ENCODE measurements at places on chromosomes 2 and 18.

DNA sequence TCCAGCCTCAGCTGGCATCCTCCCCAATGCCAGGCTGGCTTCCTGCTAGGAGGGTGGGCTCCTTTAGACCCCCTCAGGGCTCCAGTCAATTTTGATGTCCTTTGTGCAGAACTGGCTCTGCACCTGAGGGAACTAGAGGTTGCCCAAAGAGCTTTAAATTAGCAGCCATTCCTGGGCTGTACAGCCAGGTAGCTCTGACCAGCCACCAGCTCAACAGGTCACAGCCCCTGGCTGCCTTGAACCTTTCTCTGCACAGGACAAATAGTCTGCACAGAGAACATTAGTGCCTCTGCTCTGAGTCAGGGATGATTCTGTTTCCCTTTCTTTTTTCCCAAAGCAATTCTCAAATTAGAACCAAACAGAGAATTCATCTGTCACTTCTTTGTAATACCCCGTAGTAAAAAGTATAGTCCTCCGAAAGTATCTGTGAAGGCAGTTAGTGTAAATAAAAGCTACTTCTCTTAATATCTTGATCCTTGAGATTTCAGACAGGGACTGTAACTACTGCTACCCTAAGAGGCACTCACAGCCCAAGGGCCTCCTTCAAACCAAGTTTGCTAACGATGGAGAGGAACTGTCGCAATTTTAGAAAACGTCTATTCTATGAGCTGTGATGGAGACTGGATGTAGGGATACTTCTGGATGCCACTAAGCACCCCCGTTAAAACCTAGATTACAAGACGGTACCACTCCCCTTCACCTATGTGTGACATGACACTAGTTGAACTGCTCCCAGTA is 3.0 kb downstream of the TTC32 start:
- DNase-seq: no peak

GRCh38 chr2:234577191-234577590 is 80.3 kb upstream of the ARL4C start:
- no peak for DNase-seq

DNA sequence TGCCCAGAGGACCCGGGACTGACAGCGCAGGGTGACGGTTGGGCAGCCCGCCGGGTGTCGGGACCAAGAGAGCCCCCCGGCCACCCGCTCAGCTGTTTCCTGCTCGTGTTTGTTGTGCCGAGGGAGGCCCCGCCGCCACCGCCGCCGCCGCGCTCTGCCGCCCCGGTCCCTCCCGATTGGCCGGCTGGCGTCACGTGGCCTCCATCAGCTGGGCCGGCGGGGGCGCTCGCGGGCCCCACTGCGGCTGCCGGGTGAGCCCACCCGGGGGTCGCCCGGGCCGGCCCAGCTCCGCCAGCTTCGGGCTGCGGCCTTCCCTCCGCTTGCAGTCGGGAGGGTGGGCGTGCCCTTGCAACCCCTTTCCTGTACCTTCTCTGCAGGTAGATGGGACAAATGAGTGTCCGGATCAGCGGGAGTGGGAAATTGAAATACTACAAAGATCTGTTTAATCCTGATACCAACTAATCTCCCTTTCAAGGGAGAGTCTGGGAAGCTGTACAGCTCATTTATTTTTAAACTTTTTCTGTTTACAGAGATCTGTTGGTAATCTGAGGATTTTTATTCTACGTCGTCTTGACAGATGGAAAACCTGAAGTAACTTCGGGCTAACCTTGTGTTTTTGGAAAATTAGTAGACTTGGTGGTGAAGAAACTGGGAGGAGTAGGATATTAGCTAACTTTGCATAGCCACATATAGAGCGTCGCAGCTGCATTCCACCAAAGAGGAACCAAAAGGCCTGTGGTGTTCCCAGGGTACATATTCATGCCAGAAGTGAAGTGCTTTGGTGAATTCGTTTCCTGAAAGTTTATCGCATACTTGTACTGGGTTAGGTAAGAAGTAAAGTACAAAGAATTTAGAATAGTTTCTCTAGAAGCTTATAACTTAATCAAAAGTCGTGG is 1.2 kb downstream of the YPEL5 start:
- peak; percentile 83 for DNase-seq

GRCh38 chr2:73415906-73416305 is 30.3 kb downstream of the ALMS1 start:
- DNase-seq: no peak

- no peak for DNase-seq
Observed at GRCh38 chr2:2750867-2751714, 420.0 kb upstream of the MYT1L start.

GRCh38 chr2:11097038-11097720 is 58.1 kb upstream of the SLC66A3 start:
- no peak for DNase-seq

DNA sequence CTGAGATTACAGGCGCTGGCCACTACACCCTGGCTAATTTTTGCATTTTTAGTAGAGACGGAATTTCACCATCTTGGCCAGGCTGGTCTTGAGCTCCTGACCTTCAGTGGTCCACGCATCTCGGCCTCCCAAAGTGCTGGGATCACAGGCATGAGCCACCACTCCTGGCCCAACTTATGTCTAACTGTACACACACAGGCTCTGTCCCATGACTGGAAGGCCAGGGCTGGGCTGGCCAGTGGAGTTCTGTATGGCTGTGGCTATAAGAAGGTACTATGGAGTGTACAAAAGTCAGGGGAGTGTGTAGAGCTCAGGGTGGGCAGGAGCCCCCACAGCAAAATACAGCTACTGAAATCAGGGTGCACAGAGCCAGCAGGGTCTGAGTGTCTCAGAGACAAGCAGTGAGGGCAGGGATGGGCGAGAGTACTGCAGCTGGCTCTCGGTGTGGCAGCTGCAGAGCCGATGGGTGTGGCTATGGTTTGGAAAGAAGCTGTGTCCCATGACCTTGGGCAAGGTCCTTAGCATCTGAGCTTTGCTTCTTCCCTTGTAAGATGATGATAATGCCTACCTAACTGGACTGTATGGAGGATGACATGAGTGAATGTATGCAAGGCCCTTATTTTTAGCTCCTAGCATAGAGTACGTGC is 10.4 kb upstream of the MSGN1 start:
- DNase-seq: no peak

DNA sequence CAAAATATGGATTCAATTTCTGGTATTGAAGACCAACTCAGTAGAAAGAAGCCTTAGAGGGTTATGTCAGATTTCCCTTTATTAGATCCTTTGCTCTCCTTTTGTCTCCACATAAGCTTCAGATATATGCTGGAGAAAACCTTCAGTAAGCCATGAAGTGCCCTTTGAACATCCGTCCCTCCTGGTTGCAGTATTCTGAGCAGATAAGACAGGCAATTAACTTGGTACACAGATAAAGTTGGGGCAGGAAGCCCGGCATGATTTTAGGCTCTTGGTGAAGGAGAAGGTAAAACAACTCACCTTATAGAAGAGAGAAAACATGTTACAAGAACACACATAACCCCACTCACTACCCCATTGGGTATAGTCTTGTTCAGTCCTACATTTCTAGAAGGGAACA is 76.4 kb downstream of the SRD5A2 start:
- DNase-seq: no peak

DNA sequence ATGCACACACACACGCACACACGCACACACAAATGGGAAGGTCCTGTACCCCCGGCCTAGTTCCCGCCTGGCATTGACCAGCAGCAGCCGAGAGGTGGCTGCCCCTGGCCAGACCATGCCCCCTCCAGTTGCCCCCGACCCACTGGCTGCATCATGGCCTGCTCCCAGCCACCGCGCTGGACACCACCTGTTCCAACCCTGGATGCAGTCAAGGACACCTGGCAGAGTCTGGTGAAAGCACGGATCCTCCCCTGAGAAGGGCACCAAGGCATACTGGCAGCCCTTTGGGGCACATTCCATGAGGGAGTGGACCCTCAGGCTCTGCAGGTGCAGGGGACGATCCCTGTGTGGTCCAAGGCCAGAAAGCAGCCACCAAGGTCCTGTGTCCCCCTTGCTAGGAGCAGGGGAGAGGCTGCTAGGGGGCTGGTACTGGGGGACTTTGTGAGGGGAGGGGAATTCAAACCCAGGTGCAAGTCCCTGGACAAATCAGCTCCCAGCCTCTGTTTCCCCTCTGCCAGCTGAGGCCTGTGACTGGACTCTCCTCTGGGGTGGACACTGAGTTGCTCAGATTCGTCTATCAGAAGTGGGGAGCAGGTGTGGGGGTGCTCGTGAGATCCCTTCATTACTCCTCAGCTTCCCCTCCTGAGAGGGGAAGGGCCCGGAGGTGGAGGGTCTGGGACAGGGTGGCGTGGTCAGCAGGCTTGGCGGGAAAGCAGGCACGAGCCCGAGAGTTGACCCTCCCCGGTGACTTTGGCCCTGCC is 3.5 kb downstream of the ESPNL start:
- no peak for DNase-seq

DNA sequence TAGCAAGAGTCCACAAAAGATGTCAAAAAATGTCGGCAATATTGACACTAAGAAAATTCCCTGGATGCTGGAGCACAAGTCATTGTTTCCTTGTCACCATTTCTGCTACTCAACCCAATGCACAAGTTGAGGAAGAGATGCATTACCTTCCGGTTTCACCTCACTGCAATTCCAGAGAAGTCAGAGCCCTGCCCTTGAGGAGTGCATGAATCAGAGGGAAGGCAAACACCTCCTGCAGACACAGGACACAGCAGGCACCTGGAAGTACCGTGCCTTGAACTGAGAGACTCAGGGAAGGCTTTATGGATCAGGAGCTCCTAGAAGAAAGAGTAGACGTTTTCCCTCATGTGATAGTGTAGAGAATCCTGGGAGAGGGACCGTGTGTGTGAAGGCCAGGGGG is 62.7 kb upstream of the ARL4C start:
- no peak for DNase-seq

DNA sequence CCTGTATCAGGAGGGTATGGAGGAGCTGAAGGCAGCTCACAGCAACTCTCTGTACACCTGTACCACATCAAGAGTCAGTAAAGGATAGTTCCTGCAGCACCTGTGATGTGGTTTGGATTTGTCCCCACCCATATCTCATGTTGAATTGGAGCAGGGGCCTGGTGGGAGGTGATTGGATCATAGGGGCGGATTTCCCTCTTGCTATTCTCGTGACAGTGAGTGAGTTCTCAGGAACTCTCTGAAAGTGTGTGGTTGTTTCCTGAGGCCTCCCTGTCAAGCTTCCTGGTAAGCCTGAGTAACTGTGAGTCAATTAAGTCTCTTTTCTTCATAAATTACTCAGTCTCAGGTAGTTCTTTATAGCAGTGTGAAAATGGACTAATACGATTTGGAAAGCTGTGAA is 28.9 kb downstream of the OSBPL1A start:
- DNase-seq: no peak

- peak; percentile 35 for DNase-seq
Observed at GRCh38 chr2:84022810-84023431, 436.2 kb downstream of the SUCLG1 start.

- DNase-seq: no peak
Observed at GRCh38 chr2:44768438-44769236, 172.9 kb upstream of the SIX3 start.

DNA sequence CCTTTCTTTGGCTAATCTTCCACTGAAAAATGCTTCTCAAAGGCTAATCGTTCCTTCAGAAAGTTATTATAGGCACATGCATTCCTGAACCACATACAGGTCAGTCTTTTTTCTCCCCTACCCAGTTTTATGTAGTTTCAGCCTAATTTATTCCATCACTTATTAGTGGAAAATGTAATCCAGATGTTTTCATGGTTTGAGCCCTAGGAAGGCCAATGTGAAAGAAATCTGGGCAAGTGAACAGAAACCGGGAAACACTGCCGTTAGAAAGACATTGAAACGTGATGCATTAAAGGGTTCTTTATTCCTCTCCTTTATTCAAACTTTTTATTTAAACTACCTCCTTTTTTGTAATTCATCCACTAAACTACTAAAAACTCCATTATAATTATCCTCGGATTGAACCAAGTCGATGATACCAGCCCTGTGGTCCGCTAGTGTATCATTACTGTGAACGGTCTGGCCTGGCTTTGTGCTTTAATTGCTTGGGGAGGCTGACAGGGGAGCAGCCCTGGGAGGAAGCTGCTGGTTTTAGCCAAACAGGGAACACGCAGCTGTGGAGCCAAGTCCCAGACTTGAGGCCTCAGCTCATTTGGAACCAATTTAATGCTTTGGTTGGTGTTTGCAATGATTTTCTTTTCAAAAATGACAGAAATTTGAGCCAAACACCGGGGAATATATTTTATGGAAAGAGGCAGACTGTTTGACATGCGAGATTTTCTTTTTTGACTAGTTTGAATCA is 149.2 kb downstream of the ARHGAP28 start:
- no peak for DNase-seq

- DNase-seq: no peak
Observed at GRCh38 chr2:2102866-2103653, 228.0 kb downstream of the MYT1L start.

DNA sequence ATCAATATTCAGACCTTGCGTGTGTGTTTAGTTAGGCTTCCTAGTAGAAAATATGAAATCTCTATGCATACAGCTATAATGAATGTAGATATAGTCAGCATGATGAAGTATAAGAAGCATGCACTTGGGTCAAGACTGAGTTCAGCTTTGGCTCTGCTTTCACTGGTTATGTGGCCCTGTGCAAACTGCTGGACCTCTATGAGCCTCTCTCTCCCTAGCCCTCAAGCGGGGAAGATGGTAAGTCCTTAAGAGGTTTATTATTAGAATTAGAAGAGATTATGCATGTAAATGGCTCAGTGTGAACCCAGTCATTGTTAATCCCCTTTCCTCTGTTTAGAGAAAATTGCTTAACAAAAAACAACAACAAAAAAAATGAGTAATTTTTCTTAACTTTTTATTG is 178.8 kb upstream of the NXPH2 start:
- DNase-seq: no peak

DNA sequence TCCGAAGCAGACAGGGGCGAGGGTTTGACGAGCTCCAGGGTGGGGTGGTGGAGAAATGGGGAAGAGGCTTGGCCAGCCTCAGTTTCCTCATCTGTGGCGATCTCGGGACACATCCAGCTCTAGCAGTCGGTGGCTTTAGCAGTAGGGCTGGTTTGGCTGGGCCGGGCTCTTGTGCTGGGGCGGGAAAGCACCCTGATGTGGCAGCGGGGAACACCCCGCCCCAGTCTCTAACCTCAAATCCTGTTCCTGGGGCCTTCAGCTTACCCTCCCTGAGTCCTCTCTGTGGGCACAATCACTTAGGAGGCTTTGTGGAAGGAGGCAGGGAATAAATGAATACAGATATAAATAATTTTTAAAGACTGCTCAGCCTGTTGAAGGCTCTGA is 26.5 kb upstream of the MCFD2 start:
- DNase-seq: peak; percentile 86

DNA sequence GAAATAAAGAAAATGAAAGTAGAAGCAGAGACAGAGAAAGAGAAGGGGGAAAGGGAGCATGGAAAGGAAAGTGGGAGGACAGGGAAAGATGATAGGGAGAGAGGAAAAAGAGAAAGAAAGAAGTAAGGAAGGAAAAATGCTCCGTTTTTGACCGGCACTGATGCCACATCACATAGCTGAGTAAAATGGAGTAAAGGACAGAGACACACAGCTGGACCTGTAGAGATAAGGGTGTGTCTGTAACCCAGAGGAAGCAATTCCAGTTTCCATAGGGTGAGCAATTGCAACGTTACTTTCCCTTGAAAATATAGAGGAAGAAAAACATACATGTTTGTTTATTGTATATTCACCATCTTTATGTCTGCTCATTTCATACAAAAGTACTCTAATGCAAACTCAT is 1866.9 kb upstream of the PIK3C3 start:
- no peak for DNase-seq

- DNase-seq: no peak
Observed at GRCh38 chr18:73696698-73697097, 450.9 kb downstream of the FBXO15 start.

Measured in CD4-positive, alpha-beta T cell treated with Interleukin-10 for 1 hour (primary cell).